ENCODE measurements at places on chromosomes 12 and 14. TPM values are rescaled to one million over a fixed set of nuclear protein-coding genes. Genes with fewer than 3 reads are reported as not detected.
A peak's percentile ranks its signal among the peaks of the same experiment; 100 is the strongest.

TMEM179 gene
- total RNA-seq: not detected

ESPL1 gene
- total RNA-seq: 6.8 TPM

SRGAP1 gene
- 76.9 TPM for total RNA-seq

SLC38A1 gene
- 208 TPM for total RNA-seq

TXNRD1 gene
- 150 TPM for total RNA-seq

DNAJC22 gene
- 0.17 TPM for total RNA-seq

SLC41A2 gene
- total RNA-seq: 17.8 TPM

SLC4A8 gene
- 0.50 TPM for total RNA-seq

NEUROD4 gene
- total RNA-seq: not detected

PTPRB gene
- 0.05 TPM for total RNA-seq

TPCN1 gene
- total RNA-seq: 10.7 TPM

DNA sequence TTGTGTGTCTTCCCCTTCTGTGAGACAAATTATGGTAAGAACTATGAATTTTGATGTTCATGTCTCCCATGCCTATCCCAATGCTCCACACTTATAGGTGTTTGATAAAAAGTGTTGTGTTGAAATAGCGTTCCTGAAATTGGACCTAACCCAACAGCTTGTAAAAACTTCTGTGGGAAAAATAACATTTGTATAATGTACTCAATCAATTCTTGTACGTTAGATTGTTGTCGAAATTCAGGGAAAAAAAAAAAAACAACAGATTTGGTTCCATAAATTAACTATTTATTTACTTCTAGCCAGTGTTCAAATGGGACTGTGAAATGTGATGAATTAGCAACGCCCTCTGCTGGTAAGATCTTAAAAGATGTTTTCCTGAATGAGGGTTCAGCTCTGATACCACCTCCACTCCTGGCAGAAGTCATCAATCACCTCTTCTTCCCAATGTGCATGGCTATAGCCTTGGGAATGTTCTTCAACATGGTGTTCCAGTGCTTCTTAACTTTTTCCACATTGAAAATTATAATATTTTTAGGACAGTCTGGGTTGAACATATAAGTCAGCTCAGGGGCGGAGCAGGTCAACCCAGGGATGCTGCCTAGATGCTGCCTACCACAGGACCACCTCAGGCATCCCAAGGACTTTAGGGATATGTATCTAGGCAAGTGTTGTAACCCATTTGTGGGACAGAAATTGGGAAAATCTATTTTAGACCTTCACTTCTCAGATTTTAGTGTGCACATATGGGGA, 170.6 kb downstream of the OTOGL start:
- DNase-seq: peak; percentile 16

GRCh38 chr14:32984241-32984930, 45.7 kb downstream of the NPAS3 start:
- DNase-seq: no peak

- peak; percentile 89 for DNase-seq
Measured at GRCh38 chr12:91958816-91959215, 186.8 kb downstream of the BTG1 start.

DNA sequence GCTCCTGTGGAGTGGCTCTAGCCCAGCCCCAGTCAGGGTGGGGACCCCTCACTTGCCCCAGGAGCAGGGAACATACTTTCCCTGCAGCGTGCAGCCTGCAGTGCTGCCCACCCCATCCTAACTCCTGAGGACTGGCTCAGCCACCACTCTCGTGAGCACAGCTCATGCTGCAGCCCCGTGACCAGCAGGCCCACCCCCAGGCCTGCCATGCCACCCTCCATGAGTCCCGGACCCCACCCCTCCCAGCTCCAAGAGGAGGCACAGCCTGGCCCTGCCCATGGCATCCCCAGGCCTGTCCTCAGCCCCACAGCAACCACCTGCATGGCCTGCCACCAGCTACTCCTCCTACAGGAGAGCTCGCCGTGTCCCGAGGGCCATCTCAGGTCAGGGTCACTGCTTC, 3.9 kb upstream of the JAG2 start:
- no peak for DNase-seq

DNA sequence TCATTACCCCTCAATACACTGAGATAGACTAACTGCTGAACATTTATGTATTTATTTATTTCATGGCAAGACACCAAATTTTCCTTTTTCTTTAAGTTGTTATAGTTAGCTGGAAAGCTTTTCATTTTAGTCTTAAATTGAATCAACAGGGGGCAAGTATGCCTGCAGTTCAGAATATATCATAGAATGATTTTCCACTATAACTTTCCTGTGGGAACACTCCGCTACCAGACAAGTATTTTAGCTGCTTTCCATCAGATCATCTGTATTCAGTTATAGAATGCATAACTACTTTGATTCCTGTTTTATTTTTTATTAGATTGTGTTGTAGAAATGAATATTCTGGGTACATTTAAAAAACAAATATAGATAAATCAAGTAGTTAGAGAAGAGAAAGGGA, 102.0 kb downstream of the SLC6A15 start:
- DNase-seq: no peak

DNA sequence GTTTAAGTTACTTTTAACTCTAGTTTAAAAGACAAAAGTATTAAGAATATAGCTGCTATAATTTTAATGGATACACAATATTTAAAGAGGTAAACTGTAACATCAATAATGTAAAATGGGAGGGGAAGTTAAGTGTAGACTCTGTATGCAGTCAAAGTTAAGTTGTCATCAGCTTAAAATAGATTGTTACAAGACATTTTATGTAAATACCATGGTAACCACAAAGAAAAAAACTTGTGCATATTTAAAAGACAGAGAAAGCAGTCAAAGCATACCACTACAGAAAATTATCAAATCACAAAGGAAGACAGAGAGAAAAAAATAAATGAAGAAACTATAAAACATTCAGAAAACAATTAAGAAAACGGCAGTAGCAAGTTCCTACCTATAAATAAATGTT, 73.3 kb downstream of the CEP128 start:
- no peak for DNase-seq

DNA sequence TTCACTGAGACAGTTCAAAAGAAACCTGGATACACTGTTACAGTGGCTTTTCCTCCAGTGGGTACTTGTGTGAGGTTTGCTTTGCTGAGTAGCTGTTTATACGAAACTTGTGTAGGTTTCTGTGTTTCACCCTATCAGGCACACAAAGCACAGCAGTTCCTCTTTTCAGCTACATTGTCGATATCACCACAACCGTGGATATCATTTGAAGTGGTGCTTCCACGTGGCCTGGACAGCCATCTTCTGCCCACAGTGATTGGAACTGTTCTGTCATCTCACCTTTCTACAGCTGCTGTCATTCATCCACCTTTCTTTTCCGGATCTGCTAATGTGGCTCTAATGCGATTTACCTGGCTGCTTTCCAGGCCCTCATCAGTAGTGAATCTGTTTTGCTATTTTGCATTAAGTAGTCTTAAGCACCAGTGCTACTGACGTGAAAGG, 368.8 kb downstream of the SYT1 start:
- no peak for DNase-seq

DNA sequence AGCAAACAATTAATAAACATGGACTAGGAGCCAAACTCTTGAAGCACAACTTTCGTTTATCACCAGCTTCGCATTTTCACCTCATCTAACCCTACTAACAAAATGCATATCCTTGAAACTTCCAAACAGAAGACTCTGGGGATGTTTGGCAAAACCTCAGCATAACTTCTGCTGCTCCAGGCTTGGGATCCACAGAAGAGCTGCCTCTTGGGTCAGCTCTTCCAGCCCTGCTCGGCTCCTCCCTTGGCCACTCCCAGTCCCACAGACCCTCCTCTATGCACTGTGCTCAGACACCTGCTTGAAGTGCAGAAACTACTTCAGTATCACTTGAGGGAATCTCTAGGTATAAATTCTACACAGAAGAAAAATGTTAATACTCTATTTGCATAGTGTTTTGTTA, 110.0 kb upstream of the AMIGO2 start:
- DNase-seq: no peak

DNA sequence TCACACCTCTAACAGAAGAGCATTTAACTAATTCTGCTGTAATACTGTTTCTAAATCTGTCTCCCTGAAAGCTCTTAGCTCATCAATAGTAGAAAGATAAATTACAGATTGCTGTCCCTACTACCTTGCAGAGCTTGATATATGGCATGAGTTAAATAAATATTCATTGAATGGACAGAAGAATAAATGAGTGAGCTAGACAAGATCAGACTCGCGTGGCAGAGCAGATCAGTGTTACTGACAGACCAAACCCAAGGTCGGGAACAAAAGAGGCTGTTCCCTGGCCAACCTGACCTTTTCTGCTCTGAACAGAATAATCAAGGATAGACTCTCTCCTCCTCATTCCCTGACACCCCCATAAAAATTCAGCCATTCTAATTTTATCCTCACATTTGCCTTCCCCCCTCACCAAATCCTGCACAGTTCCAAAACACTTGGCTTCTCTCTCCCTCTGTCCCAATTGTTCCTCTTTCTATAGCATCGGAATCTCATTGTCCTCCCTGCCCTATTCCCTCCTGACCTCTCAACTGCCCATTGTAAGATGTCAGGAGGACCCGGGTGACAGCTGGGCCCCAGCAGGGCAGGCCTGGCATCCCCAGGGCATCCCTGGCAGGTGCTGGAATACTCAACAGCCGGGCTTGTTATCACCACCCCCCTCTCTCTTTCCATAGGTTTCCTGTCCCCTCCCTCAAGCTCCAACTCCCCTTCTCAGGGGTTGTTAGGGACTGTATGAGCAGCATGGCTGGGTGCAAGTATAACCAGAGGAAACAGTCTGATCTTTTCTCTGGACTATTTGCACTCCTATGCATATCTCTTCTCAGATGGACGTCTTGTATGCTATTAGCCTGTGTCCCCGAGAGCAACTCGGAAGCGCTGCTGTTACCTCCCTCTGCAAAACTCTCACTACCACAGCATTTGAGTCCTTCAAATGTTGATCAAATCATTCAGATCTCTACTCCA, 19.9 kb downstream of the NEUROD4 start:
- no peak for DNase-seq

- DNase-seq: no peak
Measured at GRCh38 chr12:67046062-67046461, 223.1 kb upstream of the CAND1 start.

DNA sequence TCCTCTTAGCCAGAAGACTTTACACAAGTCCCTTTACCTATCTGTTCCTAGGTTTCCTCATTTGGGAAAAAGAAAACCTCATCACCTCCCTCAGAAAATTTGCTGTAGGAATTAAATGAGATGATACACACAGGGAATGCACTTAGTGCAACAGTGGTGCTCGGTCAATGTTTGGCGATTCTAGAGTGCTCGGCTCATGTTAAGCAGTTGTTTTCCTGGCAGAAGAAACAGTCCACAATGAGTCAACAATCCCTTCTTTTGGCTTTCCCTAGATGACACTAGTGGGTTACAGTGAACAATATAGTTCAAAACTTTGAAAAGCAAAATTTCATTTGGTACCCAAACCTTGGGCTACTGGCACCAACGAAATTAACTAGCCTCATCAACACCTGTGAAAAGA, 3.9 kb upstream of the TMEM233 start:
- DNase-seq: no peak

GRCh38 chr12:91040096-91040755, 17.6 kb downstream of the KERA start:
- no peak for DNase-seq

GRCh38 chr14:88064841-88065240, 59.9 kb downstream of the GPR65 start:
- no peak for DNase-seq

- no peak for DNase-seq
Measured at GRCh38 chr12:115740586-115741155, 536.8 kb downstream of the MED13L start.

Measured in mammary epithelial cell (primary cell).